ENCODE measurements at places on chromosomes 7 and 10.

- peak; percentile 37 for DNase-seq
Measured at GRCh38 chr7:29878081-29878688, 71.9 kb downstream of the WIPF3 start.

DNA sequence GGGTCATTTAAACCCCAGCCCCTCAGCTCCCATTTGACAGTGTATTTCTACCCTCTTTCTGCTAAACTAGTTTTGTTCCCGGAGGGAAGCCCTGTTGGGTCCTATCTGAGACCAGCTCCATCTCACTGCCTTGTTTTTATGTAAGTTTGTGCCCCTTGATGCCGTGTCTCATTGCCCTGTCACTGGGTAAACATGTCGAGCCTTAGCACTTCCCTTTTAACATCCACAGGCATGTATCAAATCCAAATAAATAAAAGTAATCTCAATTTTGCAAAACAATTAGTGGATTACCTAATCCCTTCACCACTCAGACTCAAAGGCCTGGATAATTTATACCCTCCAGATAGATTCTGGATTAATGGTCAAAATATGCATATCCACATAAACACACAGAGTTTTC, 115.7 kb downstream of the CACNA2D1 start:
- no peak for DNase-seq

DNA sequence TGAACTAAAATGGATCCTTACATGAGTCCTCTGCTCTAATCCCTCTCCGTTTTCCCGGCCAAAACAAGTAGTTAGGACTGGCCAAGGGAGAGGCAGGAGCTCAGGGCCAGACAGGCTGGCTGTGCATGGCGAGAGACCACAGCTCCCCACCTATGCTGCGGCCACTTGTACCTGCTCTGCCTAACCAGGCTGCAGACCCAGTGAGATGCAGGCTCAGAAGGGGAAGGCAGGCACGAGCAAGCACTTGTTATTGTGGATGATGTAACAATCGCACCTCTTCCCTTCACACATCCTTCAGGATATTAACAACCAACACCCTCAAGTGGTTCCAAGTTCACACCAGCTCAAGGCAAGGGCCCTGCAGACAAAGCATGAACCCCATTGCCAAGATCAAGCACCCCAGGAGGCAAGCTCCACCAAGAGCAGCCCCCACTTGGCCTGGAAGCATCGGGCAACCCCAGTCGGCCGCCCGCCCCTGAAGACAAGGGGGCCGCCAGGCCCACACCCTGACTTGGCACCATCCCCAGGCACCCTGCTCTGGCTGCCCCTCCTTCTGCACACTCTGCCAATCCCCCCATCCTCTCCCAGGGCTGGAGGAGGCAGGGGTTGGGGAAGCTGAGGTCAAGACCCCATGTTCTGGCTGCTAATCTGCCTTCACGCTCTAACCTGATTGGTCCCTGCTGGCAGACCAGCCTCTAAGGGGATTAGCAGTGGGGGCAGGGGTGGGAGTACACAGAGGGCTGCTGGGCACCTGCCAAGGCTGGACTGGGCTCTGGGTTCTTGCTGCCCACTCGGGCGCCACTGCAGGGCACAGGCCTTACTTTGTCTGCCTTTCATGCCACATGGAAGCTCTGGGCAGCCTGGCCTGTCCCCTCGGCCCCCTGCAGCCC, 111.3 kb downstream of the SLIT1 start:
- no peak for DNase-seq

GRCh38 chr7:1529383-1530116, 952 bp upstream of the MAFK start:
- DNase-seq, result no peak

DNA sequence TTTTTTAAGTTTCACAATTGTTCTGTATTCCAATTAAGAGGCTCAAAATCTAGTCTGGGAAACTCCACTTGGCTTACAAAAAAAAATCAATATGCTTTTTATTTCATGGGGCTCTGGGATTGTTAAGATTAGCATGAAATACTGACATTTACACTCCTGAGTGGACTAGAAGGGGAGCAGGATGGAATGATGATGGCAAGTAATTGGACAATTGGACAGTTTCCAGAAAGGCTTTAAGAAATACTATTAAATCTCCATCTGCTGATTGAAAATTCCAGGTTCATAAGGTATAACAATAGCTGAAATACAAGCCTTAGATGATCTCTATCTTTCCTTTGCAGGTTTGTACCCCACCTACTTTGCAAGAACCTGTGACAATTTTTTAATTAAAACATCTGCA, 184.4 kb downstream of the LRRTM3 start:
- no peak for DNase-seq

GRCh38 chr7:92778972-92779371, 57.4 kb downstream of the CDK6 start:
- peak; percentile 56 for DNase-seq

DNA sequence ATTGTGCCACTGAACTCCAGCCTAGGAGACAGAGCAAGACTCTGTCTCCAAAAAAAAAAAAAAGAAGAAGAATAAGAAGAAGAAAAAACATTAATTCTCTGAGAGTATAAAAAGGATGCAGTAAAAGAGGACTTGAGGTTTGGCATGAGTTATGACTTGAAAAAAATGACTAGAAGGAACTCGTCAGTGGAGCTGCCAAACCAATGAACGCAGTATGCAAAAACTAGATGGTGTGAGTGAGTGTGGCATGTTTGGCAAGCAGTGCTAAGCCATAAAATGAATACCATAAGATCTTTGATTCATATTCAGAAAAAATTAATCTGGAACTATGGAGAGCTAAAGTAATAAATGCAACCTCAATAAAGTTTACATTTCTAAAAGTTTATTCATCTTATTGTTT, 68.6 kb upstream of the MEOX2 start:
- peak; percentile 95 for DNase-seq

- no peak for DNase-seq
Measured at GRCh38 chr7:55657654-55658053, 85.4 kb upstream of the VOPP1 start.

GRCh38 chr10:77299320-77299719, 338.3 kb downstream of the KCNMA1 start:
- DNase-seq, result no peak

- no peak for DNase-seq
Measured at GRCh38 chr7:156845379-156846101, 47.4 kb downstream of the LMBR1 start.

DNA sequence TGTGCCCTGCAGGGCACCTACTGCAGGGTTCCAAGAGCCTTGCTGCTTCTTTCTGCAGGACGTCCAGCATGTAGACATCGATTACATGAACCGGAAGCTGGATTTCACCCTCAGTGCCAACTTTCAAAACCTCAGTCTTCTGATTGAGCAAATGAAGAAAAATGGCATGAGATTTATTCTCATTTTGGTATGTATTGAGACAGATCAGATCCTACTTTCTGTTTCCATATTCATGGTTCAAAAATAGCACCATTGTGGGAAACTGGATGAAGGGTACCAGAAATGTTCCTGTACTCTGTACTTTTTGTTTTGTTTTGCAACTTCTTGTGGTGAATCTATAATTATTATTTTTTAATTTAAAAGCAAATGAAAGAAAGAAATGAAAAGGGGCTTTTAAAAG, 64.1 kb downstream of the MGAM2 start:
- DNase-seq, result no peak

DNA sequence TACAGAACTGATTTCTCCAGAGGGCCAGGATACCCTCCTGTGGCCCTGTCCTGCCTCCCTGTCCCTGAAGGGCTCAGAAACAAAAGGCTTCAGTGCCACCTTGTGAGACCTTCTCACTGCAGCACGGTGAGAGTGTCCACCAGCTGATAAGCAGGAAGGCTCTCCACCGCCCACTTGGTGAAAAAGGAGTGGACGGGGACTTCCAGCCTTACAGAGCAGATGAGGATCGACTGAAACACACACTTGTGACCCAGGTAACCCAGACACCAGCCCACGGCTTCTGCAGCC, 330.1 kb downstream of the GRID1 start:
- no peak for DNase-seq

- DNase-seq, result no peak
Measured at GRCh38 chr7:107398161-107398560, 71.7 kb upstream of the GPR22 start.

DNA sequence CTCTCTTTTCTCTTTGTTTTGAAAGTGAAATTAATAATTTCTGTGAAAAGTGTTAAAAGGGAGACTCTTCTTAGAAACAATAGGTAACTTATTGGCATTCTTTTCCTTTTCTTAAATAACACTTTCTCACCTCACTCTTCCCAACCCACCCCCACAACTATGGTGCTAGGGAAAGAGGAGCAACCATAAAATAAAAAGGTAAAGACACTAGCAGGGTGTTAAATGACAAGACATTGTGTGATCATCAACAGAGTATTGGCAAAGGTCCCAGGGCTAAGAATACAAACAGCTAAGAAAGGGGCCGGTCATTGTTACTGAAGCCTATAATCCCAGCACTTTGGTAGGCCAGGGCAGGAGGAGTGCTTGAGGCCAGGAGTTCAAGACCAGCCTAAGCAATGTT, 183.7 kb downstream of the NEBL start:
- no peak for DNase-seq

- peak; percentile 47 for DNase-seq
Measured at GRCh38 chr7:42226354-42226941, 10.6 kb downstream of the GLI3 start.
